NCI-H748 treated with DMSO at 0.1 percent for 48 hours (cell line): ENCODE measurements at places on chromosomes 2 and 18.

DNA sequence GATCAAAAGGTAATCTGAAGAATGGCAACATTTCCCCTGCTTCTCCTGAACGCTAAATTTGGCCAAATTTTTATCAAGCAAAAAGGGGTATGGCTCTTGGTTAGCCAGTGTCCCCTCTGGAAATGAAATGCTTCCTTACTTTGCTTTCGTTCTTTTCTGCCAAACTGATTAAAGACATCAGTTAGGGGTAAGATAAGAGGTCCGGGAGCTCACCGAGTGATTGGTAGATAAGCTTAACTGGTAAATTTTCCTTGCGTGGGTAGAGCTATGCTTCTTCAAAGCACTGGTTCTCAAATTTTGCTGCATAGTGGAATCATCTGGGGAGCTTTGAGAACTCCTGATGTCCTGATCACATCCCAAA is 62.7 kb upstream of the MAPRE2 start:
- peak; percentile 26 for DNase-seq

DNA sequence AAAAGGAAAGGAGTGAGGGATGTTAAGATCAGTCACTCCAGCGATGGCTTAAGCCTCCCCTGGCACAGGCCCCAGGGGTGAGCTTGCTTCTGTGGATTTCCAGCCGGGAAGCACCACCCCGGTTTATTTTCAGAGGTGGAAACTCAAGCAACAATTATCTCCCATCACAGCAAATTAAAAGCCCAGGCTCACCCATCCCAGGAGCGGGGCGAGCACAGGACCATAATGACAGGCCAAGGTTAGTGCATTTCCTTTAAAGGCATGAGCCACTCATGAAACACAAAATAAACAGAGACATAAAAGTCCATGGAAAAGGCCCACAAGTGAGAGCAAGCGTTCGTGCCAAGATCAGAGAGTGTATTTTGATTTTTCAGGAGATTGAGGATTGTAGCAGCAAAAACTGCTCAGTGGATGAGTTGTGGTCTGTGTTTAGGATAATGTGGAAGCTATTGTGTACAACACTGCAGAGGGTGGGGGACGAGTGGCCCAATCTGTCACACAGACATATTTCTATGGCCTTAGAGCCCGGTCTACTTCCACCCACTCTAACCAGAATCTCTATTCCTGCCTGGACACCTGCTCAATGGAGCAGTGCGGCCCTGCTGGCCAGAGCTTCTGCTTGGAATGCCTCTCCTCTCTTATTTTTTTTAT is 111.4 kb upstream of the CDC42EP3 start:
- DNase-seq = peak; percentile 78

GRCh38 chr2:125397535-125398251 is 1258.3 kb upstream of the GYPC start:
- DNase-seq = no peak

DNA sequence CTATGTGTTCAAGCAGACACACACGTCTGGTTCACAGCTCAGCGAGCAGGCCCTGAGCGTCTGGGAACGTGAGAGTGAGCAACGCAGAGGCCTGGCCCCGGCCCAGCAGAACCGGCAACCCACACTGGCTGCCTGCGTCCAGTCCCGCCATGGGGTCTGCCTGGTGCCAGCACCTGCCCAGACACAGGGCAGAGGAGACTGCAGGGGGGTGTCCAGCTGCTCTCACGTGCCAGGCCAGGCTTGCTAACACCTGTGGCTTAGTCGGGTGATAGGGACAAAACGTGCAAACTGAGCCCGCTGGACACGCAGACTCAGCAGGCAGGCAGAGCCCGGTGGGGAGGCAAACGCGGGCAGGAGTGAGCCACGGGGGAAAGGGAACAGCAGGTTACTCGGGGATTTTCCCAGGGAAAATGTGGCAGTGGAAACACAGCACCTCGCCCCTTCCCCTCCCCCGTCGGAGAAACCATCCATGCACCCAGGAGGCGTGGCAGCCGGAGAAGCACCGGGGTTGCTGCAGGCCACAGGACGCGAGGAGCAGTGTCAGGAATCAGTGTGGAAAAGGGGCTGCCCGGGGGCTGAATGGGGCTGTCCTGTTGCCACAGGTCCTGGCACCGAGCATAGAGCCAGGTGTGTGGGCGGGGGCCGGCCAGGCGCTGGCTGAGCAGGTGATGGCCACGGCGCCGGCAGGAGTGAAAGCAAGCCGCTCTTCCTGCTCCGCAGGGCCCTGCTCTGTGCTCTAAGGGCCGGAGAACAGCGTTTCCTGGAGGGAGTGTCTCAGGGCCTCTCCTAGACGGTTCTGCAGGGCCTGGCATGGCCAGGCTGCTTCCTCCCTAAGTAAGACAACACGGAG is 154.7 kb downstream of the HDAC4 start:
- peak; percentile 66 for DNase-seq

DNA sequence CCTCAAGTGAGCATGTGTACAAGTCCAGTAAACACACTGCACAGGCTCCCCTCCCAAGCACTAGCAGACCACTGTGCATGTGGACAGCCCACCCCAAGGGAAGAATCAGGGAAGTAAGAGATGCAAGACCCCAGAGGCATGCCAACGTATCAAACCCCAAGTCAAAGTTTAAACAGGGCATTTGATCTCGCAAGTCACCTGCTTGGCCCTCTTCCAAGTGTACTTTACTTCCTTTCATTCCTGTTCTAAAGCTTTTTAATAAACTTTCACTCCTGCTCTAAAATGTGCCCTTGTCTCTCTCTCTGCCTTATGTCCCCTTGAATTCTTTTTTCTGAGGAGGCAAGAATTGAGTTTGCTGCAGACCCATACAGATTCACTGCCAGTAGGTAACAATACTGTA is 201.2 kb upstream of the PARD3B start:
- no peak for DNase-seq

GRCh38 chr2:20012282-20013125 is at the start of gene MATN3:
TSS of gene MATN3 (minus strand) at chr2:20012668. CDS start at chr2:20012631, 37 bp downstream.
- no peak for DNase-seq

DNA sequence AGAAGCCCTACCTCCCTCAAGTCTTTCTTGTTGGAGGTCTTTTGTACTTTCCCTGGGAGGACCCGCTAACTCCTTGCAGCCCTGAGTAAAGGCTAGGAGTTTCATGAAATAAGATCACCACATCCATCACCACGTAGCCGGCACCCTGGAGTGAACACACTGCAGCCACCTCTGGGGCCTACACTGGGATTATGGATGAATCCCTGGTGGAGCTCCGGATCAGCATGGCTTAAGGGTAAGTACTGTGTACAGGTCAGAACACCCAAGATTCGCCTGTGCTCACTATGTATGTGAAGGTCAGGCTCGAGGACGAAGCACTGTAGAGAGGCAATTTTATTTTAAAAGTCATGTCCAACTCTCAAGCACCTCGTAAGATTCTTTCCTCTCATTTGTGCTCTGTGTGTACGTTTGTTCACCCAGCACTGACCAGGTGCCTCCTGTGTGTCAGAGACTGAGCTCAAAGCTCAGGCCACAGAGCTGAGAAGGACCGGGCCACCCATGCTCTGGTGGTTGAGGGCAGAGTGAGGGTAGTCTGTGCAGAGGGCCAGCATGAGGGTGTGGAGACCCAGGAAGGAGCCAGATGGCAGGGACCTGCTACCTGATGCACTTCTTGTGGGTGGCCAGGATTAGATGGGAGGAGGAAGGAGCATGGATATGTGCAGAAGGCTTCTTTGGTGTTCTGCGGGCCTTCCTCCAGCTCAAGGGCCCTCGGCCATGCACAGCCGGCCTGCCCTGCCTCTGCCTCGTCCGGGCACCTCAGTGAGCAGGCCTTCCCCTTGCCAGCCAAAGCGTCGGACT is 66.7 kb upstream of the TFCP2L1 start:
- no peak for DNase-seq
